Mesendoderm (in vitro differentiated cells): ENCODE measurements at places on chromosomes 3 and 15.
A peak's percentile ranks its signal among the peaks of the same experiment; 100 is the strongest.

- DNase-seq = no peak
These were observed 1.3 kb downstream of the CX3CR1 start for GRCh38 chr3:39278616-39278935.

DNA sequence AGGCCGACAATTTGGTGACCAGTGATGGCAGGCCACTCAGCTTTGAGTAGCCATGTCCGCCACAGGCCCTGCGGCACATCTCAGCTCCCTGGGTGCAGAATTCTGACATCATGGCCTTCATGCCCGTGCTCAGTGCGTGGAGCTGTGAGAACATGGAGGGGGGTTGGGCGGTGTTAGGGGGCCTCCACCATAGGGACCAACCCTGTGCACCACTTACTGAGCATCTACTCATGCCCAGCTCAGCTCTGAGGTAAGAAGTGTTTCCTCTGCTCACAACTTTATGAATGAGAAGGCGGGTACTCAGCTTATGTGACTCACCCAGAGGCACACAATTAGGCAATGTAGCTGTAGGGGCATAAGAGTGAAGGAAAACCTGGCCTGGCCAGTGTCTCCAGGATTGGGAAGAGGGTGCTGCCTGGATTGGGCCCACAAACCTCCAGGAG is 10.5 kb downstream of the ACOX2 start:
- DNase-seq = peak; percentile 81

- DNase-seq = no peak
These were observed 79.4 kb downstream of the POLR2M start for GRCh38 chr15:57785959-57786358.

GRCh38 chr3:183114384-183115178 is 15.3 kb upstream of the MCCC1 start:
- DNase-seq = peak; percentile 45

DNA sequence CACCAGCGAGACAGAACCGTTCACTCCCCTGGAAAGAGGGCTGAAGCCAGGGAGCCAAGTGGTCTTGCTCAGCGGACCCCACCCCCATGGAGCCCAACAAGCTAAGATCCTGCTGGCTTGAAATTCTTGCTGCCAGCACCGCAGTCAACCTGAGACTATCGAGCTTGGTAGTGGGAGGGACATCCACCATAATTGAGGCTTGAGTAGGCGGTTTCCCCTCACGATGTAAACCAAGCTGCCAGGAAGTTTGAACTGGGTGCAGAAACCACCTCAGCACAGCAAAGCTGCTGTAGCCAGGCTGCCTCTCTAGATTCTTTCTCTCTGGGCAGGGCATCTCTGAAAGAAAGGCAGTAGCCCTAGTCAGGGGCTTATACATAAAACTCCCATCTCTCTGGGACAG is 151.0 kb downstream of the MBNL1 start:
- no peak for DNase-seq

- peak; percentile 18 for DNase-seq
These were observed 221.2 kb downstream of the TUSC7 start for GRCh38 chr3:116930786-116931185.

- DNase-seq = no peak
These were observed 277.3 kb upstream of the TLE3 start for GRCh38 chr15:70375006-70375431.

GRCh38 chr3:159911664-159912037 is 77.0 kb upstream of the IL12A start:
- DNase-seq = no peak

GRCh38 chr15:58951388-58952007 is 18.0 kb upstream of the SLTM start:
- DNase-seq = no peak

DNA sequence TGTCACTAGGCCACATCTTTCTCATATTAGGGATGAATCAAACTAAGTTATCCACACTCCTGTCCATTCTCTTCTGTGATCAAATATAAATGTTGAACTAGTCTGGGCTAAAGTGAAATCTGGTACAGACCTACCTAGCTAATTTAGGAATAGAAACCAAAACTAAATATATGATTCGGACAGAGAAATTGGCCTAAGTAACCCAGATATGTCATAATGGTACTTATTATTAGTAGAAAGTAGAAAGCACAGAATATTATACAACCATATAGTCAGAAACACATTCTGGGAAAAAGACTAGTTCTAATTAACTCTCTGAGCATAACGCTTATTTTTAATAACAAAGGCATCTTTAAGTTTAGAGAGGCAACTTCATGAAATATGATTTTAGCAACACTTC is 389.0 kb downstream of the LSAMP start:
- DNase-seq = no peak

GRCh38 chr15:96416934-96417759 is 86.6 kb downstream of the NR2F2 start:
- DNase-seq = peak; percentile 46

DNA sequence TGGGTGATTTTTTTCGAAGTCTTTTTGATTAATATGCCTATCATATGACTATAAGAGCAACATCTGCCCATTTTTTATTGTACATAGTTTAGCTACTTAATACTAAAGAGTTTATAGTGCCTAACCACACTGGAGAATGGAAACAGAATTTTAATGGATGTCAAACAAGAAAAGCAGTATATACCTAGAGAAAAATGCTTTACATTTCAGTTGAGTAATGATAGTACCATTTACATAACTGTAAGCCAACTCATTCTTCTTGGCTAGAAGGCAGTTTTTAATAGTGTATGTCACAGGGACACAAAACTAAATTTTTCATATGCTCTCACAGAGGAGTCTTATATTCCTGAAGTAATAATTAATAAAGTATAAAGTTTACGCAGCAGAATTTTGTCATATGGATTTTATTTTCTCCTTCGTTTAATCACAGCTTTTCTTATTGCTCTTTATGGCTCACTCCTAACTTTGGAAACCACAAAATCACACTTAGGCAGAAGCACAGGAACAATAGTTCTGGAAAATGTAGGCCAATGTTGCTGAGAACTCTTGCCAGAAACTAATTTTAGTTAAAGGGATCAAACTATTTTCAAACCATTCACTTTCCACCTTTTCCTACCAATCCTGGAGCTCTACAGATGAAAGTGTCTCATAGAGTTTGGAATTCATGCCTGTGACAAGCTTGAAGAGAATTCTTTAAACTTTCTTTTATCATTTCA is 243.6 kb downstream of the ZIC1 start:
- DNase-seq = no peak

DNA sequence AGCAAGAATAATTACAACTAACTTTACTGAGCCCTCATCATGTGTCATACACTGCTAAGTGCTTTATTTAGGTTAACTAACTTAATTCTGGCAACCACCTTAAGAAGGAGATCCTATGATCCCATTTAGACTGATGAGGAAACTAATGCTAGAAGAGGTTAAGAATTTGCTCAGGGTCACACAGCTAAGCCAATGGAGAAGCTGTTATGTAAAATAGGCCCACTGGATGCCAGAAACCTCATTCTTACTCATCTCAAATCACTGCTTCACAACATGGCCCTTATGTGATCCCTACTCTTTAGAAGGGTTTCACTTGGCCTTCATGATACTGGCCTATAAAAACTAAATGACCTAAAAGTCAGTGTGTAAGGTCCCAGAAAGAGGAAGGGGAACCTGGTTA is 41.2 kb downstream of the IMPG2 start:
- DNase-seq = no peak

- peak; percentile 84 for DNase-seq
These were observed 29.3 kb downstream of the GRAMD2A start for GRCh38 chr15:72168131-72168807.

- no peak for DNase-seq
These were observed 153.9 kb upstream of the ARHGEF26 start for GRCh38 chr3:153967260-153967659.

- peak; percentile 18 for DNase-seq
These were observed 264.3 kb upstream of the ARHGEF26 start for GRCh38 chr3:153856932-153857331.

DNA sequence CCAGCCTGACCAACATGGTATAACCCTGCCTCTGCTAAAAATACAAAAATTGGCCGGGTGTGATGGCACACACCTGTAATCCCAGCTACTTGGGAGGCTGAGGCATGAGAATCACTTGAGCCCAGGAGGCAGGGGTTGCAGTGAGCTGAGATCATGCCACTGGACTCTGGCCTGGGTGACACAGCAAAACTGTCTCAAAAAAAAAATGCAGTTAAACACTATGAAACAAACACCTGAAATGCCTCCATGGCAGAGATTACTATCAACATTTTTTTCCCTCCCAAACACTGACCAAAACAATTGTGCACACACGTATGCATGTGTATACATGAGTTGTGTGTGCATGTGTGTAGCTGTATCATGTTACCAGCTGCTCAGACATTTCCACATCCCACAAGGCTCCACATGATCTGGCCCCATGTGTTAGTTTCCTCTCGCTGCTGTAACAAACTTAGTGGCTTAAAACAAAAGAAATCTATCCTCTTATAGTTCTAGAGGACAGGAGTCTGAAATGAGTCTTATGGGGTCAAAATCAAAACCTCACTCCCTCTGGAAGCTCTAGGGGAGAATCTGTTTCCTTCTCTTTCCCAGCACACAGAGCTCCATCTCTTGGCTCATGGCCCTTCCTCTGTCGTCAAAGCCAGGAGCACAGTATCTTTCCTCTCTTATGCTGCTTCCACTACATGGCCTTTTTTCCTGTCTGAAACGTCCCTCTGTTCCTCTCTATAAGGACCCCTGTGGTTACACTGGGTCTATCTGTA is 34.5 kb downstream of the SLC41A3 start:
- DNase-seq = no peak

DNA sequence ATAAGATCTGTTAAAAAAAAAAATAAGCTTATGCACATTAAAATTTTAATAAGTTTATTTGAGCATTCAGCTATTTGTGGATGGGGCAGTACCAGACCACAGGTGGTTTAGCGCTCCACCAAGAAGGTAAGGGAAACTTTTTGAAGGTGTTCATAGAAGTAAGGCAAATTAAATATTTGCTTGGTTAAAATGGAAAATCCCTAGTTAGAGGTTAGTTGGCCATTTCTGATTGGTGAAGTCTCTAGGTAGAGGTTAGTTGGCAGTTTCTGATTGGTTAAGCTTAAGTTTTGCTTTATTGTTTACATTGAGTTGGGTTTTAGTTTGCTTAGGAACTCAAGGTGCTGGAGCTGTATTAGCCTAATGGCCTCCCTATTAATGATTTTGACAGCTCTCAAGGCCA is 30.7 kb downstream of the SCN11A start:
- DNase-seq = no peak

- no peak for DNase-seq
These were observed 26.1 kb downstream of the MGLL start for GRCh38 chr3:127796045-127796830.

DNA sequence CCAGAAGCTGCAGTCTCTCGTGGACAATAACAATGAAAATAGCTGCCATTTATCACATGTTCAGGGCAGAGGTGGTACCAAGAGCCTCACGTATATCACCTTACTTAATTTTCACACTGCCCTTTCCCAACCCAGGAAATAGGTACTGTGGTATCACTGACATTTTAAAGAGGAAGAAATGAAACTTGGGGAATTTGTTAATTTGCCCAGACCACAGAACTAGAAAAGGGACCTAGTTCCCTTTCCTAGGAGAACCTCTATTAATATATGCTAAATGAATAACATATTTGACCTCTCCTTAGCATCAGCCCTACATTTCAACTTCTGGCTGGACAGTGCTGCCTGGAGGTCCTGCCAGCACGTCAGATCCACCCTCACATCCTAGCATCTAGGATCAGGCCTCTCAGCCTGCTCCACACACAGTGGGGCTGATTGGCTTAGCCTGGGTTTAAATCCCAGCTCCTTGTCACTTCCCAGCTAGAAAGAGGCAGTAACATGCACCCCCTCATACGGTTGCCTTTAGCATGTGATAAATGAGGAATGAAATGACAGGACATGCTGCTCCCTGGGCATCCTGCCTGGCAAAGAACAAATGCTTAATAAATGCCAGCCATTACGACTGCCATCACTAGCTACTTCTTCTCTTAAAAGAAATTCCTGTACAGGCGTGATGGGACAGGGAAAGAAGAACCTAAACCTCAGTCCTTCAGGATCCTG is 95.1 kb upstream of the TNFAIP8L3 start:
- DNase-seq = no peak

DNA sequence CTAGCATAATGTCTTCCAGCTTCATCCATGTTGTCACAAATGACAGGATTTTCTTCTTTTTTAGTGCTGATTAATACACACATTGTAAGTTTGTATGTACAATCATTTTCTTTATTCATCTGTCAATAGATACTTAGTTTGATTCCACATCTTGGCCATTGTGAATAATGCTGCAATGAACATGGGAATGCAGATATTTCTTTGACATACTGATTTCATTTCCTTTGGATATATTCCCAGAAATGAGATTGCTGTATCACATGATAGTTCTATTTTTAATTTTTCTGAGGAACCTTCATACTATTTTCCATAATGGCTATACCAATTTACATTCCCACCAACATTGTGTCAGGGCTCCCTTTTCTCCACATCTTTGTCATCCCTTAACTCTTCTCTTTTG is 117.9 kb downstream of the MEIS2 start:
- no peak for DNase-seq

GRCh38 chr15:55408012-55408928 is at the start of the genes CCPG1 and PIERCE2:
Gene CCPG1, minus strand, starts transcription at chr15:55408359. Its CDS starts 18,935 bp downstream, at chr15:55389424.
Gene PIERCE2, plus strand, starts transcription at chr15:55408495. Its CDS starts 274 bp downstream, at chr15:55408769.
- DNase-seq = peak; percentile 99

GRCh38 chr3:125032683-125033082 is 23.1 kb downstream of the HEG1 start:
- no peak for DNase-seq

DNA sequence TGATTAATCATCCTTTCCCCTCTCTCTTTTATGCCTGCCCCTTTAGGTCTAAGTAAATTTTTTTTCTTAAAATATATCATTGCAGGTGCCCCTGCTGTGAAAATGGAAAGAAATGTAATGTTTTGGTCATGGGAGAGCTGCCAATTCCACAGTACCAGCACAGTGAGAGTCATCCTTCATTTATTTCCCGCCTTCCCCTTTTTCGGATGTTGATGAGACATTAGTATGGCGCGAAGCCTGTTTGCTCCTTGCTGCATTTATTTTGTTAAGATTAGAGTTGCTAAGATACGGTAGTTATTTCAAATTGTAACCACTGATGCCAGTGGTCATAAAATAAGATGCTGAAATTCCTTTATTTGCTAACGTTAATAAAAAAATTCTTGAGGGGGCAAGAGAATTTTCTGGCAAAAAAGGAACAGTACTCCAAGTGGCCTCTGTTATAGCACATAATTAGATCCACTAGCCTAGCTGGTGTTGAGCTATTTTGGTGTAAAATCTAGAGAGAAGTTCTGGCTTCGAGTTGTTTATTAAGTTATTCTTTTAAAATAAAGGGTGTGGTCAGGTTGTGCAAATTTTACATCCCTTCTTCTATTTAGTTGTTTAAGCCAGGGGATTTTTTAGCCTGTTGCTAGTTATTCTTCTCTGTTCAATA is 62.8 kb downstream of the MDFIC2 start:
- no peak for DNase-seq

- peak; percentile 24 for DNase-seq
These were observed 65.3 kb downstream of the CHAC1 start for GRCh38 chr15:41018534-41018933.
